ENCODE measurements at places on chromosomes 7 and 10.

GRCh38 chr7:70091362-70091761, 493.1 kb downstream of the AUTS2 start:
- DNase-seq, result no peak

- DNase-seq, result no peak
Observed at GRCh38 chr10:51203359-51203758, 129.1 kb downstream of the PRKG1 start.

GRCh38 chr7:112266595-112267270, 60.2 kb downstream of the ZNF277 start:
- no peak for DNase-seq

DNA sequence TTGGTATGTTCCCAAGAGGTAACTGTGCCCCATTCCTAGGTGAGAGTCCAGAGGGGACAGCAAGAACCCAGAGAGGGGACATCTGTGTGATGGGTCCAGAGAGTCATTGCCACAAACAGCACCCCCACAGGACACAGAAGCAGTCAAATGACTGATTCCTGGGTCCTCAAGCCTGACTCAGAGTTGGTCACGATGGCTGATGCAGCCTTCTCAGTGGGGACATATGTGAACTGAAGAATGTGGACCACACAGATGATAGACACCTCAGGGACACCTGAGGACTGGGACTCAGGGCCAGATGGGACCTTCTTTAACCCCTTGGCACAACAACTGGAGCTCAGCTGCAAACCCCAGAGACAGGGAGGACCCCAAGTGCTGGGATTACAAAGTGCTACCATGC, 96.5 kb downstream of the STRA8 start:
- DNase-seq, result no peak

GRCh38 chr7:135950972-135951371, 26.2 kb downstream of the MTPN start:
- DNase-seq, result no peak

DNA sequence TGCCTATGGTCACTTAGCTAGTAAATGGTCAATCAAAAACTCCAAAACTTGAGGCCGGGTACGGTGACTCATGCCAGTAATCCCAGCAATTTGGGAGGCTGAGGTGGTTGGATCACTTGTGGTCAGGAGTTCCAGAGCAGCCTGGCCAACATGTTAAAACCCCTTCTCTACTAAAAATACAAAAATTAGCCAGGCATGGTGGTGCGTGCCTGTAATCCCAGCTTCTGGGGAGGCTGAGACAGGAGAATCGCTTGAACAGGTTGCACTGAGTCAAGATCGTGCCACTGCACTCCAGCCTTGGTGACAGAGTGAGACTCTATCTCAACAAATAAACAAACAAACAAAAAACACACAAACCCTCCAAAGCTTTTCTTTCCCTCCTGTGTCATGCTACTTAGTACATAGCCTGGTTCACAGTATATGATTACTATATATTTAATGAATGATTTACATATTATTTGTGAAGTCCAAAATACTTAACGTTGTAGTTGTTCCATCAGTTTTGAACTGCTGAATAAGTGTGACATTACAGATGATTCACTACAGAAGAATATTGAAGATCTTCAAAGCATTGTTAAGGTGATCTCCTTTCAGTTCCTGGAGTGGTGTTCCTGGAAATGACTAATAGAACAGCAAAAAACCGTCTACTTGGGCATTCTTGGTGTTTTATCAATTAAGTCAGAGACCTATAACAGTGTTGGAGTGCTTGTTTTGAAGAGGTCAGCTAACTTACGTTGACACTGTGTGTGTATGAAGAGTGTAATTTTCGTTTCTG, 72.9 kb downstream of the ADK start:
- no peak for DNase-seq

Data from activated CD4-positive, alpha-beta T cell treated with anti-CD3 and anti-CD28 coated beads, Interleukin-2, amount 50 U/mL, for 48 hours (primary cell).